Cardiac muscle cell (in vitro differentiated cells and primary cell): ENCODE measurements at places on chromosomes 11 and 22.

GRCh38 chr11:88695689-88696414, 358.3 kb upstream of the CTSC start:
- no peak for DNase-seq
- no peaks in the 10 kb centered on the region for H3K27me3 ChIP-seq
- H3K27ac ChIP-seq: no peak overlapping the region
- H3K4me1 ChIP-seq: no peaks in the 10 kb centered on the region

DNA sequence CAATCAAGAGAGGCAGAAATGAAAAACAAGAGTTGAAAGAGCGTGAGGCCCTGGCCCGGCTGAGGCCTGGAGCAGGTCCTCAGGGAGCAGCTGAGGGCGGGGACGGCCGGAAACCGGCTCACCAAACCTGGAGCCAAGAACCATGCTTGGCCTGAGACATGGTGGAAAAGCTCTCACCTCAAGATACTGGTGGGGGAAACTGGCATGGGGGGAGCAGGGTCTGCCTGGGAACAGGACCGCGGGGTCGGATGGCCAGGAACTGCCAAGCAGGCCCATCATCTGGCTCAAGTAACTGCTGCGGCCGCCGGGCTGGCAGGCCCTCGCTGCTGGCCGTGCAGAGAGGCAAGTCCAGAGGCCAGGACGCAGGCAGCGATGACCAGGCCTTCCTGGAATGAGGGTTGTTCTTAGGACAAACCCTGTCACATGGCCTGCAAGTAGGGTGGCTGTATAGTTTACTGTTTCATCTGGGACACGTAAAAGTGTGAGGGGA, 18.9 kb upstream of the WNT11 start:
- H3K4me1 ChIP-seq: peaks cover 19% of the 10 kb centered on the region
- no peaks in the 10 kb centered on the region for H3K36me3 ChIP-seq
- peak overlapping the region; percentile 64 for H3K27ac ChIP-seq
- DNase-seq: no peak
- H3K4me3 ChIP-seq: no peak overlapping the region
- no peaks in the 10 kb centered on the region for H3K27me3 ChIP-seq

GRCh38 chr11:57364851-57365660, 15.9 kb downstream of the PRG3 start:
- no peak overlapping the region for H3K27ac ChIP-seq
- no peaks in the 10 kb centered on the region for H3K4me1 ChIP-seq
- no peak for DNase-seq
- H3K36me3 ChIP-seq: no peaks in the 10 kb centered on the region

DNA sequence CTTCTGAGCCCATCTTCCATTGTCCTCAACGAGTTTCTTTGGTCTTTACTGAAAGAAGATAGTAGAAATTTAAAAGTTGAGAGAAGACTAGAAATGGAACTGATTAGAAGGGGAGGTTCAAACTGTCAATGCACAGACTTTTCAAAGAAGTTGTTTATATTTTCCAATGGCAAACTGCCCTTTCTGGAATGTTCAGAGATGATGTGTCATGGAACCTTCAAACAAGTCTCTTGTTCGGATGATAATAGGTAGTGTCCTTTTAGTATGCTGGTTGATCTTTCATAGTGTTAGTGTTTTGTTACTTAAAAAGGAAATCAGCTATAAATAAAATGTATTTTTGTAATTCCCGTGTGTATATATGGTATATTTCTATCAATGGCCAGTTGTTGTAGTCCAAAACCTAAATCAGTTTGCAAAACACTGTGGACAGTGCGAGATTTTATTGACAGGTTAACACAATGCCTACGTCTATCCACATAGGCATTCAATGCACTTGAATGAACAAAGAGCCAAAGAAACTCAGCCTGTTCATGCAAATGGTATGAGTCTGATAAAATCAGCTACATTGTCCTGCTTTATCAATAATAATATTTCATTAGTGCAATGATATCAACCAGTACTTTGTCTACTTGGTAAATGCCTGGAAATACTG, 30.9 kb downstream of the C11orf91 start:
- no peaks in the 10 kb centered on the region for H3K4me1 ChIP-seq
- no peak overlapping the region for H3K4me3 ChIP-seq
- no peak overlapping the region for H3K27ac ChIP-seq

DNA sequence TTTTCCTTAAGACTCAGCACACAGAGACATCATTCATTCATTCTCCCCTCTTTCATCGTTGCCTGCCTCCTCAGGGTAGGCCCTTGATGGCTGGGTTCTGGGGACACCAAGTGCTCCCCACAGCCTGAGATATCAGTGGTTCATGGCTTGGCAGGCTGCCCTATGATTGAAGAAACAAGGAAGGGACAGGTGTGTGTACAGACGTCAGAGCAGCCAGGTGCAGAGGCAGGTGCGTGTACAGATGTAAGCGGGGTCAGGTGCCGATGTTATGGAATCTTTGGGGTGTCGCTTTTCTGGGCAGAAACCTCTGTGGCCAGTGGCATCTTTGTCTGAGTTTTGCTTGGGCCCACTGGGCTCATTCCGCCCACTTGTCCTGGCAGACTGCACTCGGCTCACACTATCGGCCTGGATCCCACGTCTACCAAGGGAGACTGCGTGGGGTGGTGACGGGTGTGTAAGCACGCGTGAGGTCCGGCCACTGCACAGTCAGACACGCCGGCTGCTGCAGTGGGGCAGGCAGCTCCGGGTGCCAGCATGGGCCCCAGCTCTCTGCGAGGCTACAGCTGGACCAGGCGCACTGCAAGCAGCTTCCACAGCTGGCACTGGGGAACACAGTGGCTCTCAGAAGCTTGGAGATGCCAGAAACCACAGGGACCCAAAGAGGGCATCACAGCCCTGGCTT, 20.9 kb upstream of the KIAA0930 start:
- no peak overlapping the region for H3K4me3 ChIP-seq
- DNase-seq: no peak
- H3K36me3 ChIP-seq: no peaks in the 10 kb centered on the region

GRCh38 chr11:1555713-1556153, 16.3 kb downstream of the DUSP8 start:
- DNase-seq: no peak
- peaks cover 84% of the 10 kb centered on the region for H3K27me3 ChIP-seq
- H3K36me3 ChIP-seq: no peaks in the 10 kb centered on the region

- DNase-seq: peak; percentile 53
- no peak overlapping the region for H3K27ac ChIP-seq
- H3K36me3 ChIP-seq: peaks cover 4% of the 10 kb centered on the region
- H3K4me3 ChIP-seq: no peak overlapping the region
- no peaks in the 10 kb centered on the region for H3K4me1 ChIP-seq
- H3K27me3 ChIP-seq: no peaks in the 10 kb centered on the region
Observed at GRCh38 chr11:68383976-68384501, 71.6 kb downstream of the LRP5 start.

GRCh38 chr11:61349189-61349751, 12.4 kb downstream of the CYB561A3 start:
- H3K4me1 ChIP-seq: no peaks in the 10 kb centered on the region
- no peak for DNase-seq
- no peak overlapping the region for H3K4me3 ChIP-seq
- H3K36me3 ChIP-seq: no peaks in the 10 kb centered on the region

DNA sequence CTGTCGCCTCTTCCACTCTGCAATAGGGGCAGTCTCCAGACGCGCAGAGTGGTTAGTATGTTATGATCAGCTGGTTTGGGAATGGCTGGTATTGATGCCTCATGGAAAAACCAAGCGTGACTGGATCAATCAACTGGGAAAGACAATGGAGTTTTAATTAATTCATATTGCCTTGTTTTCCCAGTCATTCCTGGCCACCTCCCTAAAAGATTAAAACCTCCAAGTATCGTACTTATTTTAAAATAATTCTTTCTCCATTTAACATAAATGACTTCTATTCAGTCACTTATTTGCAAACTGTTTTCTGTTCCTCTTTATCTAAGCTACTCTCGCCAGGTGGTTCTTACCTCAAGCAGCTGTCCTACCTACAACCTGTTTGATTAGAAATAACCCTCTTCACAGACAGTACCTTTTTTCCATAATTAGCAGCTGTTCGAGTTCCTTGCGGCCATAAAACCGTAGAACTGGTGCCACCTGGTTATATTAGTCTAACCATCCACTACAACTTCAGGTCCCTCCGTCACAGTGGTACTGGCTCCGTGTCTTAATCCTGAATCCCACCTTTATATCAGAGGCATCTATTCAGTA, 898 bp downstream of the ZNF215 start:
- peaks cover 8% of the 10 kb centered on the region for H3K4me1 ChIP-seq
- no peaks in the 10 kb centered on the region for H3K36me3 ChIP-seq
- peak overlapping the region; percentile 44 for H3K4me3 ChIP-seq
- H3K27me3 ChIP-seq: no peaks in the 10 kb centered on the region

DNA sequence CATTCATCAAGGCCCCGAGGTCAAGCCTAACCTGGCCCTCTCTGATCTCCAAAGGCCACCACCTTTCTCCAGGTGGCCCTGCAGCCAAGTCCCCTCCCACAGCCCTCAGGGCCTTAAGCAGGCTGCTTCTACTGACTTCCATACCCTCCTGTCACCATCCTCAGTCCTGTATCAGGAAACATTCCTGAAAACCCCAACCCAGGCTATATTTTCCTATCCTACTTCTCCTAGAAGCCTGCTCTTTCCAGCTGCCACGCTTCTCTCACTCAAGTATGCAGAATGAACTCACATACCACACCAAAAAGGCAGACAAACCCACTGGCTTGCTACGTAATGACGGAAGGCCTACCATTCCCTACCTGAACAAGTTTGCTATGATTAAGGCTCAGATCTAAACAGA, 23.6 kb downstream of the MORC2 start:
- H3K27ac ChIP-seq: peak overlapping the region; percentile 54

DNA sequence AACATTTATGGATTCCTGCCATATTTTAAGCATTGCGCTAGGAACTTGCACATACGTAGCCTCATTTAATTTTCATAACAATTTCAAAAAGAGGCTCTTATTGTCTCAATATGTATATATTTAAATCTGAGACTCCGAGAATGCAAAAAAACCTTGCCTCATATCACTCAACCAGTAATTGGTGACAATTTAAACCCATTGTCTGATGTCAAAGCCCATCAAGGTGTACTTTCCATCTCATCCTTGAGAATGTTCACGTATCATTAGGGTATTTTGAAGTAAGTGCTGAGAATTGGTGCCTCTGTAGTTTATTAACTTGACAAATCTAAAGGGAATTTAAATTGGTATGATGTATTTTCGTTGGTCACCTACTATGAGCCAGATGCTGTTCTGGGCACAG, 136.5 kb downstream of the FAM76B start:
- no peaks in the 10 kb centered on the region for H3K27me3 ChIP-seq
- H3K4me3 ChIP-seq: no peak overlapping the region
- DNase-seq: no peak
- H3K27ac ChIP-seq: no peak overlapping the region
- no peaks in the 10 kb centered on the region for H3K36me3 ChIP-seq

DNA sequence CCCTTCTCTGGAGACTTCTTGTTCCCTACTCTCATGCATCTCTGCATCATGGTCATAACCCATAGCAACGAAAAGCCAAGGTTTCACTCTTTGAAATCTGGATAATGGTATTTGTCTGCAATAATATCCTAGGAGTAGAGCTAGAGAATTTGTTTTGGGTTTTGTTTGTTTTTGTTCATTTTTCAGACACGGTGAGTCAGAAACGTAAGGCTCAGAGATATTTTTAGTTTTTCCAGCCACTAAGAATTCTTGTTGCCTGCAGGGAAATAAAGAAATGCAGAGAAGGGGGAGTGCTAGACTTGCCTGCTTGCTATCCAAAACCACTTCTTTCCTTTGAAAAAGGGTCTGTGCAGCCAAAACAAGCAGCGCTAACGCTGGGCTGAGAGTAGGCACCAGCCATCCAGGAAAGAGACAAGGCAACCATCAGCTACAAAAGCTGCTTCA, 26.0 kb downstream of the POU2AF3 start:
- H3K4me3 ChIP-seq: no peak overlapping the region
- H3K27me3 ChIP-seq: no peaks in the 10 kb centered on the region
- no peak for DNase-seq

DNA sequence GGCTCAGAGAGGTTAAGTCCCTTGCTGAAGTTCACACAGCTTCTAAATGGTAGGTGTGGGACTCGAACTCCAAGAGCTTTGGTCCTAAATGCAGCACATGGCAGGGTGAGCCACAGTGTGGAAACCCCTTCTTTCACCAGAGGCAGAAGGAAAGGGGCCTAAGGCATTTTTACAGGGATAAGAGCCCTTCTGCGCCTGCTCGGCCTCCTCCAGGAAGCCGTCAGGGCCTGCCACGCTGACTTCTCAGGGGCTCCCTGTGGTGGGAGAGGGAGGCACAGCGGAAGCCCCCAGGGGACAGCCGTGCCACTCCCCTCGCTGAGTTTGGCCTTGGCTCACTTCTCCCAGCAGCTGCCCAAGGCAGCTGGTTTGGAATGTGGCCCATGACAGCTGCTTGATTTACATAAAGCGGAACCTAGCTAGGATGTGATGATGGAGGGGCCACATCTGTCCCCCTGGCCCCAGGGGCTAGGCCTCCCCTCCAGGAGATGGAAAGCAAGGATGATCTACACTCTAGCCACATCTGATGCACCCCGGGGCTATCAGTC, 35.4 kb downstream of the CD82 start:
- no peak overlapping the region for H3K4me3 ChIP-seq
- no peaks in the 10 kb centered on the region for H3K36me3 ChIP-seq
- H3K27me3 ChIP-seq: no peaks in the 10 kb centered on the region
- H3K27ac ChIP-seq: no peak overlapping the region

DNA sequence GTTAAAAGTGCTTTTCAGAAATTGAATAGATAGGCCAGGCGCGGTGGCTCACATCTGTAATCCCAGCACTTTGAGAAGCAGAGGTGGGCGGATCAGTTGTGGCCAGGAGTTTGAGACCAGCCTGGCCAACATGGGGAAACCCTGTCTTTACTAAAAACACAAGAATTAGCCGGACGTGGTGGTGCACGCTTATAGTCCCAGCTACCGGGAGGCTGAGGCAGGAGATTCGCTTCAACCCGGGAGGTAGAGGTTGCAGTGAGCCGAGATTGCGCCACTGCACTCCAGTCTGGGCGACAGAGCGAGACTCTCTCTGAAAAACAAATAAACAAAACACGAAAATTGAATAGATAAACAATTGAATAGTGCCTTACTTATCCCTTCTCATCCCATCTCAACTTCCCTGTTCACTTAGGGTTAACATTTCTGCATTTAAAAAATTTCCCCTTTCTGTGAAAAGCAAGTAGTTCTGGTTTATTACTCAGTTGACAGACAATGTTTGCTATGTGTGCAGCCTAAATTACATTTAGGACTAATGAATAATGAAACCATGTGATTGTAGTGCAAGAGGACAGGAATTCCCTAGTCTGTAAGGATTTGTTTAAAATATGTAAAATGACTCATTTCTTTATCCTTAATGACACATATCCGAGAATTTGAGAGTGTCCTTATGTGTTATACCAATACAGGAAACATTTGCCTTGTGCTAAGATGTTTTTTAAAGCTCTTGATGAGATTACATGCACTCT, 6.0 kb downstream of the RNF169 start:
- DNase-seq: peak; percentile 80
- no peak overlapping the region for H3K4me3 ChIP-seq
- no peaks in the 10 kb centered on the region for H3K36me3 ChIP-seq
- peaks cover 7% of the 10 kb centered on the region for H3K4me1 ChIP-seq
- no peaks in the 10 kb centered on the region for H3K27me3 ChIP-seq

DNA sequence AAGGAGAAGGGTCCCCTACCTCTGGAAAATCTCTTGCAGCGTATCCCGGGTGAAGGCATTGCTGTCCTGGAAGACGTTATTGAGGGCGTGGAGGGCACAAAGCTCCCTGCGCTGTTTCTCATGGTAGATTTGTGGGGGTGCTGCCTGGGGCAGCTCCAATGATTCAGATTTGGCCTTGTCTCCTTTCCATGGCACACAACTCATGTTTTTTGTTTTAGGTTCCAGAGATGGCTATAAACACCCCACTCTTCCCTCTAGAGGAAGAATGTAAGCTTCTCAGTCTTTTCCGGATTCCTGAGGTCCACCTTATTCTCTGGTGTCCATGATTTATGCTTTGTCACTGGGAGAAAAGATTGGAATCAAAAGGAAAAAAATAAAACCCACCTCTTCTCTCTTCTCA, 959 bp downstream of the JOSD1 start:
- no peaks in the 10 kb centered on the region for H3K27me3 ChIP-seq
- DNase-seq: peak; percentile 55
- H3K27ac ChIP-seq: peak overlapping the region; percentile 97
- H3K36me3 ChIP-seq: no peaks in the 10 kb centered on the region
- peaks cover 25% of the 10 kb centered on the region for H3K4me1 ChIP-seq
